ENCODE measurements at places on chromosomes 11 and 22. TPM values are rescaled to one million over a fixed set of nuclear protein-coding genes. Genes with fewer than 3 reads are reported as not detected.

DNA sequence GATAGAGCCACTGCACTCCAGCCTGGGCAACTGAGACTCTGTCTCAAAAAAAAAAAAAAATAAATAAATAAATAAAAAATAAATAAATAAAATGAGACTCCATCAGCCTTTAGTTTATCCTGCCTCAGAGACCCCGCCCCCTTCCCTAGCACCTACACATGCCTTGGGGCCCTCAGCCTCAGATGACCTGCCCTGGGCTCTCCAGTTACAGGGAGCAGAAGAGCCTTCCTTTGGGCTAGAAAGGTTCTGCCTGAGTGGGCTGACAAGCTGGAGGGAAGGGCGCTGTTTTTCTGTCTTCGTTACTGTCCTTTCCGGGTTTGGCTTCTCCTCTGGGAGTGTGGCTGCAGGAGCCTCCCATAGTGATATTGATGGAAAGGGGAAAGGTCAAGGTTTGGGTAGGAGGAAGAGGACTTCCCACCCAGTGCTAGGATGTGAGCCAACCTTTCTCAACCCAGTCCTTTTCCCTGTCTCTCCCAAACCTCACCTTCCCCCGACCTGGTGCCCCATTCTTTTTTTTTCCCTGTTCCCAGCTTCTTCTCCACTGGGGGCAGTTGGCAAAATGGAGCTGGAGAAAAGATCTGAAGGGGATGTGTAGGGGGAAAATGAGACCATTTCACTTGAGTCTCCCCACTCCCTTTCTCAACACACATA, 1.5 kb upstream of the SF3B2 start:
- no peak for DNase-seq

- no peak for DNase-seq
Measured at GRCh38 chr22:50738649-50739227, 734 bp downstream of the ACR start.

GRCh38 chr22:44761025-44761424, 8.7 kb downstream of the ARHGAP8 start:
- DNase-seq = no peak

The PDGFB gene
- 7.9 TPM for total RNA-seq

GRCh38 chr22:26540119-26540518, 27.8 kb upstream of the TFIP11 start:
- DNase-seq = no peak
